ENCODE measurements at places on chromosomes 11 and 22.

DNA sequence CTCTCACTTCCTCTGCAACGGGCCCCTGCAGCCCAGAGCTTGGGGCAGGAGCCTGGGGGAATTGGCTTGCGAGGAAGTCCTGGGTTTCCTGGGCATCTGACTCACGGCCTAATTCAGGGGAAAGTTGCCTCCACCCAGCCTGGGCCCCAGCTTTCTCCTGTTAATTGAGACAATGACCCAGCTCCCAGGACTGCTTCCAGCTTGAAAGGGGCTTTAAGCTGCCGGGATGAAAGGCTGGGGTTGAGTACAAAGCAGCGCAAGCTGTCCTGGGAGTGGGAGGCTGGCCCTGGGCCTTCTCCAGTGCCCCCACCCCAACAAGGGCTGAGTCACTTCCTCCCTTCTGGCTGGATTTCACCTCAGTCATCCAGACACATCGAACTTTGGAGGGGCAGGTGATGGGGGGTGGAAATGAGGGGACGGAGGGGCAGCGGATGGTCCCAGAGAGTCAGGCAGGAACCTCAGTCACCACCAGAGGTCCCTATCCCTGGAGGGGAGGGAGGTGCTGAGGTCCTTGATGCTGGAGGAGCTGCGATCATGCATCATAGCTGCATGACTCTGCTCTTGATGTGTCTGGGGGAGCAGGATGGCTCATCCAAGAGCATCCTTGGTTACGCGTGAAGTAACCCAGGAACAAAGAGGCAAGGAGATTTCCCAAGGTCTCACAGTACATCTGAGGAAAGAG is 30.1 kb upstream of the OAF start:
- no peak for DNase-seq

GRCh38 chr11:69166218-69167115 is 10.7 kb downstream of the SMIM38 start:
- peak; percentile 71 for DNase-seq

DNA sequence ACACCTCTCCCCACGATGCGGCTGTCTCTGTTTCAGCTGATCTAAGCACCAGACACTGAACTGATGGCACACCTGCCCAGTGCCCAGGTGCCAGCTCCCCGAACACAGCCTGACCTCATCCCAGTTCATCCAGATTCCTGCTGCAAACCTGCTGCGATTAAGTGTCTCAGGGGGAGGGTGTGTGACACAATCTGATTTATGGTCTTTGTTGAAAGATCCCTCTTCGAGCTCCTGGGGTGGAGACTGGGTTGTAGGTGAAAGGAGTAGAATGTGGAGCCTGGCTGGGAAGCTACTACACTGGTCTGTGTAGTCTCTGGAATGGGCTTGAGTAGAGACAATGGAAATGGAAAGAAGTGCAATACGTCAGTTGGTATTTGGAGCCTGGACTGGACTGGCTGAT is 390.3 kb downstream of the SHANK2 start:
- DNase-seq: no peak

DNA sequence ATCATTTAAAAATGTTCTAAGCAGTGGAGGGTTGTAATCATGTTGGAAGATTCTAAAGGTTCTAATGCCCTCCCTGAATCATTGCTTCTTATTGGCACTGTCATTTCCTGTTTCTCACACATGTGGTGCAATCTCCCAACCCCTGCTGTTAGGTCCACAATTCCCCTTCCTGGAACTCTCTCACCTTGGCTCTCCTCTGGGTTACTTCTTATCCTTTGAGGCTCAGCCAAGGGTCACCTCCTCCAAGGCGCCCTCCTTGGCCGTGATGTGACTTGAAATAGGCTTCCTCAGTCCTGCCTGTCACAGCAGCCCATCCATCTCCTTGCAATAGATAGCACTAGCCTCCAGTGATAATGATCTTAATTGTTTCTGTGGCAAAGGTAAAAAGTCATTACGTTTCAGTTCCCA is 149.8 kb downstream of the TTC17 start:
- no peak for DNase-seq

- no peak for DNase-seq
Measured at GRCh38 chr22:46747646-46748045, 9.6 kb upstream of the CERK start.

GRCh38 chr11:70126494-70126893 is 48.4 kb downstream of the ANO1 start:
- DNase-seq: no peak

DNA sequence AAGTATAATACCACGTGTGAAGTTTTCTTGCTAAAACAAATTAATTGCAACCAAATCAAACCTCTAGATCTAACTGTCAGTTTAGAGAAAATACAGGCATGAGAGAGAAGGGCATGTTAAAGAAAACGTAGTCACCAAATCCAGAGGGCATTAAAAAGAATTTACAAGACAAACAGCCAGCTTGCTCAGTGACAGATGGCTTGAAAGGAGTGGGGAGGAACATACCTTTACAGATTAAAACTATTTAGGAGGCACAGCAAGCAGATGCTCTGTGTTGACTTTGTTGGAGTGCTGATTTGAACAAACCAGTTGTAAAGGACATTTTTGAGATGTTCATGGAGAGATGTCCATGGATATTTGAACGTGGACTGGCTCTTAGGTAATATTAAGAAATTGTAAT is 96.9 kb downstream of the ATXN10 start:
- DNase-seq: no peak

- DNase-seq: no peak
Measured at GRCh38 chr11:128814856-128815705, 52.0 kb downstream of the KCNJ1 start.

DNA sequence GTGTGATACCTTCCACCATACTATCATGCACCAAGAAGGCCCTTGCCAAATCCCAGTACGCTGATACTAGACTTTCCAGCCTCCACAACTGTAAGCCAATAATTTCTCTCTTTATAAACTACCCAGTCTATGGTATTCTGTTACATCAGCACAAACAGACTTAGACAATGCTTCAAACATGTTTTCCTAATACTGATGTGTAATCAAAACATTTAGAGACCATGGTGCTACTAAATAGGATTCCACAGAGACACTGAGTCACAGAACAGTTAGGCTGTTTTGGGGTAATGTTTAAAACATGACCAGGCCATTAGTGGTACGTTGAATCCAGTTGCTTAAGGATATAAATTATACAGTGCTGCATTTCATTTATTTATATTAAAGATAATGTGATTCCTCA is 103.7 kb downstream of the PICALM start:
- DNase-seq: no peak

GRCh38 chr22:46829117-46829891 is 66.9 kb downstream of the TBC1D22A start:
- DNase-seq: peak; percentile 78

GRCh38 chr11:117722082-117722481 is 74.9 kb downstream of the DSCAML1 start:
- DNase-seq: no peak

GRCh38 chr11:65454696-65455456 is 32.3 kb downstream of the NEAT1 start:
- DNase-seq: peak; percentile 91

- DNase-seq: no peak
Measured at GRCh38 chr11:130644187-130644586, 195.7 kb downstream of the ADAMTS15 start.

- DNase-seq: no peak
Measured at GRCh38 chr22:35065796-35066218, at the start of gene ISX. Gene ISX (plus strand): TSS chr22:35066158. CDS start chr22:35067088, 930 bp downstream.

DNA sequence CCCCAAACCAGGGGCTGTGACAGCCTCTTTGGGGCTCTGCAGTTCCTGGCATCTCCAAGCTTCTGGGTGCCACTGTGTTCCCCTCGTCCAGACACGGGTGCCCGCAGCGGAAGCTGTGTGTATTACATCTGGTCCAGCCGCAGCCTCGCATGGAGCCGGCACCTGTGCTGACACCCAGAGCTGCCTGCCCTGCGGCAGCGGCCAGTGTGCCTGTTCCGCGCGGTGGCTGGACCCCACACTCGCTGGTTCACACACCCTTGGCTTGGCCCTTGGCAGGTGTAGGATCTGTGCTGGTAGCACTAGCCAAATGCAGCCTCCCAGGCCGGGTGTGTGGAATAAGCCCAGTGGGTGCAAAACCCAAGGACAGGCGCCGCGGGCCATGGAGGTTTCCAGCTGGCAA is 24.5 kb upstream of the RNASEH2C start:
- DNase-seq: no peak

- no peak for DNase-seq
Measured at GRCh38 chr11:101211407-101211975, 81.9 kb upstream of the PGR start.

DNA sequence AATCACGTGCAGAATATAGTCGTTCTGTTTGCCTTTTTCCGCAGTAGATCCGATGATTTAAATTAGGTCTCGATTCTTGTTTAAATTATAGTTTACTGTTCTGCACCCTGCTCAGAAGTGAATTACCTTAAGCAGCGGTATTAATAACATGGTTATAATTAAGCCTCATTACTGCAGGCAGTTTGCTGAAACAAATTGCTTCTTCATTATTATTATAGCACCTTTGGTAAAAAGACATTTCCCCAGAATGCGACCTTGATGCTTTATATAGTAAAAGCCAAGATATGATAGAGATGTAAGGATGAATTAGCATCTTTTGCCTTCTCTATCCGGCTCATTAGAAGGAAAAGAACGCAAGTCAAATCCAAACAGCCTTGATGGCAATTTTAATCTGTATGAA is 625.2 kb upstream of the CADM1 start:
- DNase-seq: no peak

DNA sequence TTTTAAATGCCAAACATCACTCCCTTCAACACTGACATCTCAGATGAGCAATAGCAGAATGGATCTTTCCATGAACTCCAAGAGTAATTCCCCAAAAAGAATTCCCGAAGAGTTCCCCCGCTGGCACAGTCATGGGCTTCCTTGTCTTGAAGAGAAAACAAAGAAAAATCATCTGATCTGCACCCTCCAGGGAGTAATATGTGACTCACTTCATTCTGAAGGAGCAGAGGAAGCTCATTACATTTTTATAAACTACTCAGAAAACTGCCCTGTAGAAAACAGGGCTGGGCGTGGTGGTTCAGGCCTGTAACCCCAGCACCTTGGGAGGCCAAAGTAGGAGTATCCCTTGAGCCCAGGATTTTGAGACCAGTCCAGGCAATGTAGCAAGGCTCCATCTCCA is 35.7 kb downstream of the CELSR1 start:
- peak; percentile 90 for DNase-seq

- DNase-seq: no peak
Measured at GRCh38 chr11:112881461-112881860, 79.8 kb upstream of the NCAM1 start.

DNA sequence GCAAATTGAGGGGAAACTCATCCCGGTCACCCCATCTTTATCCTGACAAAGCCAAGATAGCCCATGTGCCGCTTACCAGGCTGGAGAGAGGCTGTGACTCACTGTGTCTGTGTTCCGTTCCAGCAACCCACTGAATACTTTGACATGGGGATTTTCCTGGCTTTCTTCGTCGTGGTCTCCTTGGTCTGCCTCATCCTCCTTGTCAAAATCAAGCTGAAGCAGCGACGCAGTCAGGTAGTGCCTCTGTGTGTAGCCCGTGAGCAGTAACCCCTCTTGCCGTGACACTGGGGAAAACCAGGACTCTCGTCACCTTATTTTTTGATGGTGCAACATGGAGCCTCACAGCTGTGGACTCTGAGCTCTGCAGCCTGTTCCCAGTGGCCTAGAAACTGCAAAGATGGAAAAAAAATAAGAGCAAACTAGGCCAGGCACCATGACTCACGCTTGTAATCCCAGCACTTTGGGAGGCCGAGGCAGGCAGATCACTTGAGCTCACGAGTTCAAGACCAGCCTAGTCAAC is 16.9 kb downstream of the C22orf31 start:
- DNase-seq: peak; percentile 84
